GM20000 (cell line): ENCODE measurements at places on chromosomes 2 and 18.

- no peak for DNase-seq
Observed at GRCh38 chr2:21055451-21055850, 11.6 kb upstream of the APOB start.

- no peak for DNase-seq
Observed at GRCh38 chr18:24543795-24544498, 83.5 kb downstream of the HRH4 start.

- DNase-seq: no peak
Observed at GRCh38 chr2:115904516-115904915, 1462.1 kb downstream of the DPP10 start.

DNA sequence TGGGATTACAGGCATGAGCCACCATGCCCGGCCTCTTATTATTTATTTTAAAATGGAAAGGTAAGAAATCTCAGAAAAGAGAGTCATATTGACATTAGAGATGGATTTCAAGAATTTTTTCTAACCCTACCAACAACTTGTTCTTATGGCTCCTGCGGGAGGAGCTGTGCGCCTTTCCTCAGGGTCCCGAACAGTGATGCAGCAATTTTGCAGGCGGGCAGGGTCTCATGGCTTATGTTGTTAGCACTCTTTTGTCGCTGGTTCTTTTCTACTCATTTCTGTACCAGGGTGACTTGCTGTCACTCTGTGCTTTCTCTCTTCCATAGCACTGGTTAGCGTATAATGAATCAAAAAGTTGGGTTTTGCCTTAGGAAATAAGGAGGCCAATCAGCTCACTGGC, 148.8 kb upstream of the DLGAP1 start:
- DNase-seq: no peak

GRCh38 chr2:36609507-36609906, 11.5 kb upstream of the FEZ2 start:
- DNase-seq: no peak

- DNase-seq: no peak
Observed at GRCh38 chr2:231646476-231646875, 53.8 kb downstream of the TEX44 start.

DNA sequence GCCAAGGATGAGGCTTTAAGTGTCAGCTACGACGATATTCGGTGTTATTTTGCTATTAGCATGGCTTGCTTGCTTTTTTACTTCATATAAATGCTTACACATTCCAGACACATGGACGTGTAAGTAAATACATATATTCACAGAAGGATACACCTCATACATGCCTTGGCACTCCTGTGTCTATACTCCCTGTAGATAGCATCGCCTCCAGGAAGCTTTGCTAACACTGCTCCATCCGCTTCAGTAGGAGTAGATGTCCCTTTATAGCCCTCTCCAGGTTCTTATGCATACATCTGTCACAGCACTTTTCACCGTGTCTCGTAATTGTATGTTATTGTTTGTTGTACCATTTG, 27.5 kb upstream of the KCTD1 start:
- DNase-seq: no peak
